CMK (cell line): ENCODE measurements at places on chromosomes 13 and 19.

GRCh38 chr13:98549728-98550317 lies 27.1 kb downstream of the STK24 start:
- DNase-seq: no peak

- no peak for DNase-seq
Measured at GRCh38 chr13:25420161-25420560, 48.4 kb downstream of the ATP8A2 start.

GRCh38 chr19:42521346-42522030 lies 6.8 kb downstream of the CEACAM1 start:
- DNase-seq: no peak

- DNase-seq: no peak
Measured at GRCh38 chr19:49422407-49423070, 702 bp downstream of the PTH2 start.

DNA sequence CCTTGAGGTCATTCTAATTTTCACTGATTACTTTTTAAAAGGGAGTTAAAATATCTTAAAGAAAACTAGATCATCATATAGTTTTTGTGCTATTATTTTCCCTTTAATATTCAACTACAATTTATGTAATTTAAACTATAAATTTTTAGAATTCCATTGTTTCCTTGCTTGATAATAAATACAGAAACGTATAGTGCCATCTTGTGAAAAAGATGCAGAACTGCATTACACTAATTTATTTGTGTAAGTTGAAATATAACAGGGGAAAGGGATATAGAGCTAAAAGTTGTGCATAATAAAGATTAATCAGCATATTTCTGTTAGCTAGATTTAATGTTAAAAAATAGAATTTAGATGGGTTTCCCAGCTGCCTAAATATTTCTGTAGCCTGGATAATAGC lies 61.5 kb upstream of the TDRD3 start:
- no peak for DNase-seq

DNA sequence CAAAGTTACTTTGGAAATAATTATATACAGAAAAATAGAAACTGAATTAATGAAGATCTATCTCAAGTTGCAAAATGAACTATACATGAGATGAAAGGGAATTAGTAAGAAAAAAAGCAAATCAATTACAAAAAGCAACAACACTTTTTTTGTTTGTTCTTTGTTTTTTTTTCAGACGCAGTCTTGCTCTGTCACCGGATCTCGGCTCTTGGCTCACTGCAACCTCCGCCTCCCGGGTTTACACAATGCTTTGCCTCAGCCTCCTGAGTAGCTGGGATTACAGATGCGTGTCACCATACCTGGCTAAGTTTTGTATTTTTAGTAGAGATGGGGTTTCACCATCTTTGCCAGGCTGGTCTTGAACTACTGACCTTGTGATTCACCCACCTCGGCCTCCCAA lies 2.2 kb downstream of the ZNF415 start:
- no peak for DNase-seq

- DNase-seq: no peak
Measured at GRCh38 chr19:34351382-34351826, 13.6 kb upstream of the GPI start.

- DNase-seq: no peak
Measured at GRCh38 chr19:55092423-55093318, 17.0 kb downstream of the EPS8L1 start.

DNA sequence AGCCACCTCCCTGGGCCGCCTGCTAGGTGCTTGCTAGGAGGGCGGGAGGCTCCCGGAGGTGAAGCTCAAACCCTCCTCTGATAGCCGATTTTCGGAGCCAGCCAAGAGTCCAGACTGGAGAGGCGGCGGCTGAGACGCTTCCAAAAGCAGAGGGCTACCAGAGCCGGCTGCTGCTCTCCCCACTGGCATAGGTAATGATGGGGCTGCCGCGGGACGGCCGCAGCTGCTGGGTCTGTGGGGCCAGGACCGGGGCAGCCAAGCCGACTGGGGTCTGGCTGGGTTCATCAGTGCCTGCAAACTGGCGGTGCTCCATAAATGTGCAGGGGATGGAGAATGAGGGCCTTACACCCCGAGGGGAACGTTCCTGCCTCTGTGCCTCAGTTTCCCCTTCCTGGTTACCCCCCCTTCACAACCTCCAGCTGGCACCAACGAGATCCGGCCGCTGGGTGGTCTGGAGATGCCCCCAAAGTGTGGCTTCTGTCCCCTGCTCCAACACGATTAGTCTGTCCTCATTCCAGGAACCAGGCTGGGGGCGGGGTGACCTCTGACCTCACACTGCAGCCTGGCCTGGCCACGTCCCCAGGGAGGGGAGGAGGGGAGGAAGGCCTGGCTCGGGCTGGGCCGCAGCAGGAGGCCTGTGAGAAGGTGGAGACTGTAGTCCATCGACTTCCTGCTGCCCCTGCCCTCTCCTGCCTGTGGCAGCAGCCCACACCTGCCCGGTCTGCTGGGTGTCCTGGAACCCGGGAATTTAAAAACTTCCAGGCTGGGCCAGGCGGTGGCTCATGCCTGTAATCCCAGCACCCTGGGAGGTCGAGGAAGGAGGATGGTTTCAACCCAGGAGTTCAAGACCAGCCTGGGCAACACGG lies 3.8 kb upstream of the WDR18 start:
- no peak for DNase-seq

DNA sequence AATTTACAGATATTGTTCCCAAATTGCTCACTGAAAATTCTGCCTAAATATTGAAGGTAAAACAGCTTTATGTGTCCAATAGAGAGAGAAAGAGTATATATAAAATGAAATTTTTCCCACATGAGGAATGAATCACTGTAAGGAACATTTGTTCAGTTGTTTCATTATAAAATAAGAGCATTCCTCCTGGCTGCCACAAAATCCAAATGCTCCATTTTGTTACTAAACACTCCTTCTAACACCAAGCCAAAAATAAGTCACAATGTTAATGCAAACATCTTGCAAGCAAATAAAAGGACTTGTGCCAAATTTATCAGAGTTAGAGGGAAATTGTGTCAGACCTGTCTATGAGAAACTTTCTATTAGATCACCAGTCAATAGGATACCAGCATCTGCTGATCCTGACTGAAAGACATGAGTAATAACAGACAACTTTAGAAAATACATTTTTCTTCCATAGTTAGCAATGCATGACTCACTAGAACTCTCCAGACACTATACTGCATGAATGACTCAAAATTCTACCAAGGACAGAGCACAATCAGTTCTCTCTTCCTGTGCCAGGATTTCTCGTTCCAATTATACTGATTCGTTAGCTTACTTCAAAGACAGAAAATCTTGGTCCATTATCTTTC lies 83.5 kb upstream of the FNDC3A start:
- DNase-seq: no peak

DNA sequence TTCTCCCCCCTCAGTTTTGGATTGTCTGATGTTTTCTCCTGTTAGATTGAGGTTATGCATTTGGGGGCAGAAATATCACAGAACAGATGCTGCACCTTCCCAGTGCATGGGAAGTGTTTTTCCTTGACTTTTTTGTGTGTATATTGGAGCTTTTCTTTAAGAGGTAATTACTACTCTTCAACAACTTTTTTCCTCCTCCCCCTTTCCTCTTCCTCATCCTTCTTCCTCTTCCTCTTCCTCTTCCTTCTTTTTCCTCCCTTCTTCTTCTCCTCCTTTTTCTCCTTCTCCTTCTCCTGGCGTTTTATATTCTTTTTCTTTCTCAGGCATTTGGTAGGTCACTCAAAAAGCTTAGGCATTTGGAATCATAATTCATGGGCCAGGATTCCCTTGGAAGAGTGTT lies 18.1 kb upstream of the SPATA13 start:
- no peak for DNase-seq

DNA sequence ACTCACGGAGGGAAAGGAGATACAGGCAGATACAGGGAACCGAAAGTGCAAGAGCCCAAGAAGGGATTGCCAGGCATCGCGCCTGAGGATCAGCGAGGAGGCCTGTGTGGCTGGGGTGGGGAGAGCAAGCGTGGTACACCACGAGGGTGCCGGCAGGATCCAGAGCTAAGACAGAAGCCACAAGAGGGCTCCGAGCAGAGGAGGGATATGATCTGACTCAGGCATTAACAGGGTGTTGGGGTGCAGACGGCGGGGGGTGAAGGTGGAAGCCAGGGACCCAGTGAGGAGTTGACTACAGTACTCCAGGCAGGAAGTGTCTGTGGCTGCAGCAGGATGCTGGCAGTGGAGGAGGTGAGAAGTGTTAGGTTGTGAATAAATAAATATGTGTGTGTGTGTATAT lies 5.4 kb upstream of the PPP1R37 start:
- DNase-seq: no peak

DNA sequence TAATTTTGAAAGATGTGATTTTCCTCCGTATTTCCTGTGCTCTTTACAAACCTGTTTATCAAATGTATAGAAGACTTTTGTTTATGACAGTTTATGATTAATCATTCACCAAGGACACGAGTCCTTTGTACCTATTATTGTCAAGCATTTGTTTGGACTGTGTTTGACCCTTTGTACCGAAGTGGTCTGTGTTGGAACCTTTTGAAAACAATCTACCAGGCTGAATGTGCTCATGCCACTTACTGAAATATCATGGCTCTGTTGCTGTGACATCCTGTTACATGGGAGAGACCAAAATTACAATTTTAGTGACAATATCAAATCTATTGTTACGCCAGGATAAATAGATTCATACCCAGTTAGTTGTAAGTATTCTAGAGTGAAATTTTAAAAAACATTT lies 193.6 kb downstream of the IRS2 start:
- DNase-seq: no peak

GRCh38 chr19:39038098-39038497 lies 5.7 kb upstream of the FBXO27 start:
- DNase-seq: no peak

- no peak for DNase-seq
Measured at GRCh38 chr13:98878486-98879126, 99.3 kb downstream of the DOCK9 start.

DNA sequence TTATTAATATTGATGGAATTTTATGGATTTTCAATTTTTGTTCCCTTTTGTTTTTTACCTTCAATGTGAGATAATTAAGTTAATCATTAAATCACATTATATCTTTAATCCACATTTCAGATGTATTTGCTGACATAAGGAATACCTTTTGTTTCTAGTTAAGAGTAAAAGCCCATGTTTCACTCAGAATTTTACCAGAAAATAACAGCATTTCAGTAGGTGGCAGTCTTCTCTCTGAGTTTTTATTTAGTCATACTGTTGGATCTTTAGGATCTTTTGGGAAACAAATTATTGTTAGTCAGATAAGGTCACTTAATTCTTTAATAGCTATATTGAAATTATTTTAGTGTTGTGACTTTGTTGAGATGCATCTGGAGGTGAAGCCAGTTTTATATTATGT lies 67.9 kb downstream of the NDFIP2 start:
- DNase-seq: no peak

- no peak for DNase-seq
Measured at GRCh38 chr19:38316477-38317067, 825 bp upstream of the YIF1B start.

- no peak for DNase-seq
Measured at GRCh38 chr19:51691074-51691583, 2.0 kb upstream of the SPACA6 start.

- no peak for DNase-seq
Measured at GRCh38 chr19:48819366-48819816, 8.6 kb upstream of the BCAT2 start.

DNA sequence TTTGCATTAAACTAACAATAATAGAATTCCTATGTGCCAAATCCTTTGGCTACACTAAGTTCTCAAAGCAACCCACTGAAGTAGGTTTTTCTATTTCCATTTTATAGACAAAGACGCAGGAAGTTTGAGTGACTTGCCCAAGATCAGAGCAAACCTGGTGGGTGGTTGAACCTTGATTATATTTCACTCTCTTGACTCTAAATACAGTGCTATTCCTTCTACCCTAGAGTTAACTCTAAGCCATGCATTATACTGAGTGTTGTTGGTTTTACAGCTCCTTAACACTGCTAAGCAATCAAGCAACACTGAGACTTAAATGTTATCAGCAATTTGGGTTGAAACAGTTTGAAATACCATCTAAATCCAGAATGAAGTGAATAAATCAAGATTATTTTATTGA lies 813.6 kb upstream of the GPC6 start:
- no peak for DNase-seq

GRCh38 chr19:5674714-5675113 lies 5.6 kb downstream of the MICOS13 start:
- DNase-seq: no peak

- no peak for DNase-seq
Measured at GRCh38 chr13:78841358-78841963, 182.5 kb upstream of the OBI1 start.

GRCh38 chr13:29500386-29500785 lies 95.1 kb downstream of the SLC7A1 start:
- DNase-seq: no peak

GRCh38 chr13:98804336-98804855 lies 51.9 kb upstream of the SLC15A1 start:
- no peak for DNase-seq

DNA sequence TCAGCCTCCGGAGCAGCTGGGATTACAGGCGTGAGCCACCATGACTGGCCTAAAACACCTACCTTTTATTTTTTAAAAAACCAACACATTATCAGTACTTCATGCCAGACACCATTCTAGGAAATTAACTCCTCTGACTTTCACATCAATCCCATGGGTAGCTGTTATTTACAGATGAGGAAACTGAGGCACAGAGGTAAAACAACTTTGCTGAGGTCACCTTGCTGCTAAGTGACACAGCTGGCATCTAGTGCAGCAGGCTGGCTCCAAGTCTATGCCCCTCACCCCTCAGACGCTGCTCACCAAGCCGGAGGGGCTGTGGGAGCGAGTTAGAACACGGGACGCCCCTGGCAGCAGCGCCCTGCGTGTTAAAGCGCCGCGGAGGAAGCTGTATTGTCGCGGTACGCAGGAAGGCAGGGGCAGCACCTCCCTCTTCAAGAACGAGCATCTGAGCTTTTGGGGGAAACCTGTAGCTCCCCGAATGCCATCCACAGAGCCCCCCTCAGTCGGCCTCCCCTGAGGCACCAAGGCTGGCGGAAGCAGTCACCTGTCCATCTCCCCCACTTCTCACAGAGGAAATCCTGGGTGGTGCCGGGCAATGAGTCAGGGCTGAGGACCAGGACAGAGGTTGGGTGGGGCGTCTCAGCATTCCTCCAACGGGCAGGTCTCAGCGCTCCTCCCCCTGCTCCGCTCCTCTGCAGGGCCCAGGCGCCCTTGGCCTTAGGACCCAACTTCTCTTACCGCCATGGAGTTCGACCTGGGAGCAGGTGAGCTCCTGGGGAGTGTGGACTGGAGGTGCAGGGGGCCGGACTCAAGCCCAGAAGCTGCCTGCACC lies at the start of gene C19orf33:
C19orf33 (plus strand) TSS at position 735 of the 835 bp plus-strand sequence; CDS start at position 746, 11 bp downstream.
- no peak for DNase-seq
